LoVo (cell line): ENCODE measurements at places on chromosomes 1 and 21.

DNA sequence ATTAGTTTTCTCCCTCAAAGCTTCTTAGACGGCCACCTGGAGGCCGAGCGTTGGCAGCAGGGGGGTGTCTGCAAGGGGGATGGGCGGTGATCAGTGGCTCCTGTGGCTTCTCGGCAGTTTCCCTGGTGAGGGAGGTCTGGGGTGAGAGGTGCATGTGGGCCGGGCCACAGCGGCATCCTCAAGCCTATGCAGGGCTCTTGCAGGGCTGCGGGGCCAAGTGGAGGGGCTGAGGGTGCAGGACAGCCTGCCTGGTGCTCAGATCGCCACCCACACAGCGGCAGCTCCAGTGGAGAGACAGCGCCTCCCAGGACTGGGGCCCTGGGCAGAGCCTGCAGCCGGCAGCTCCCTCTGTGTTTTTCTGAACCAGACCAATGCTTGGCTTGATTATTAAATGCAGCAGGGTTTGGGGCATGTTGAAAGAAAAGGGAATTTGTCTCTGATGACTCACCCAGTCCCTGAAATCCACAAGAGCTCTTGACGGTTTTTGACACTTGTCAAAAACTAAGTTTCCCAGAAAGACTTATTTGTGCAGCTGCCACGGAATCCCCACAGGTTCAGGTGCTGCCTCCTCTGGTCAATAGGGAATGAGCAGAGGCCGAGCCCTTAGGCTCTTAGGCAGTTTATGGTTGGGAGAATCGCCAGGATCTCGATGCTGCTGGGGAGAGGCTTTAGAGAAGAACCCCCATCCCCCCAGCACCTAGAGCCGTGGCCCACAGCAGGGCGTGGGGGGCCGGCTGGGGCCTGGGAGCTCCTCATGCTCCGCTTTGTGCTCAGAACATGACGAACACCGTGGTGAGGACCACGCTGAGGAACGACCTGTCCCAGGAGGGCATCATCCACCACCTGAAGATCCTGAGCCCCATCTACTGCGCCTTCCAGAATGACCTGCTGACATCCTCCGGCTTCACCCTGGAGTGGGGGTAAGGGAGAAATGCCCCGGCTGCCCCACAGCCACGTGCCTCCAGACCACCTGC lies 54.7 kb downstream of the UMODL1 start:
- no peak for DNase-seq

GRCh38 chr1:16237343-16237830 lies 404 bp upstream of the CPLANE2 start:
- DNase-seq, result peak; percentile 12

- no peak for DNase-seq
Observed at GRCh38 chr1:109615879-109616278, 3.5 kb downstream of the GNAT2 start.

GRCh38 chr1:22413799-22414198 lies 37.9 kb upstream of the ZBTB40 start:
- no peak for DNase-seq

DNA sequence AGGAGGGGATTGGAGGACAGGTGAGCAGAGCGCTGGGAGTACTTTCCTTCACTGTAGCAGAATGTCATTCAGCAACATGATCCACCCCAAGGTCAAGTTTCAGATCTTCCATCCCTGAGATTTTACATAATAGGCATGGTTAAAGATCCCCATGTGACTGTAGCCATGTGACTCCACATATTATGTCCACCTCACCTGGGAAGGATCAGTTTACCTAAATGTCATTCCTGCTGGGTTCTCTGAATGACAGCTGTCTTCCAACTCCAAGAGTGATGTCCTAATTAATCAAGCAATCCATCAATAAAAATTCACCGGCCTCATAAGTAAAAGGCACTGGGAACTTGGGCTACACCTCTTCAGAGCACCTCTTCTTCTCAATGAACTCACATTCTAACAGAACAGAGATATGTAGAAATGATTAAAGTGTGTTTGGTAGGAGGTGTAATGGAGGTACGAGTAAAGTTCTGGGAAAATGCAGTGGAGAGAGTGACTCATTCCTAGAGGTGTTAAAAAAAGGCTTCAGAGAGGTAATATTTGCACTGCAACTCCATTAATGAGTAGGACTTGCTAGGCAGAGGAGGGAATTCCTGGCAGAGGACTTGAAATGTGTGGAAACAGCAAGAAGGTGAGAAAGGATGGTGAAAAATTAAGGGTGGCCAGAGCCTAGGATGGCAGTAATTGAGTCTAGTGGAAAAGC lies 22.2 kb upstream of the MAPKAPK2 start:
- DNase-seq, result no peak

- DNase-seq, result no peak
Observed at GRCh38 chr1:61853583-61853982, 111.3 kb downstream of the PATJ start.

DNA sequence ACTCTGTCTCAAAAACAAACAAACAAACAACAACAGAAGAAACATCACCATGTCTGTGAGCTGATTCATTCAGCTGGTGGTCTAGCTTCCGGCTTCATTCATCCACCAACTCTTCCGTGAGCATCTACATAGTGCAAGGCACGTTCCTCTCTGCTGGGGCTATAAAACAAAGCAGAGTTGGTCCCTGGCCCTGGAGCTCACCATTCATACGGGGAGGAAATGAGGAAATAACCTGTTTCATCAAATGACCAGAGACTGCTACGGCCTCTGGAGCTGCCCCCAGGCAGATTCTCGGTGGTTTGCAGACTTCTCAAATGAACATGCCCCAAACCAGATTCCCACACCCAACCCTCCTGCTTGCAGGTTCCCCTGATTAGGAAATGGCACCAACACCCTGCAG lies 41.0 kb upstream of the ID3 start:
- no peak for DNase-seq

GRCh38 chr1:214698559-214698958 lies 95.6 kb downstream of the CENPF start:
- DNase-seq, result no peak

GRCh38 chr1:109928591-109929111 lies 18.0 kb downstream of the CSF1 start:
- DNase-seq, result no peak

GRCh38 chr1:2224631-2225428 lies 3.3 kb upstream of the SKI start:
- no peak for DNase-seq

- peak; percentile 37 for DNase-seq
Observed at GRCh38 chr1:12475101-12475500, 142.9 kb downstream of the DHRS3 start.

DNA sequence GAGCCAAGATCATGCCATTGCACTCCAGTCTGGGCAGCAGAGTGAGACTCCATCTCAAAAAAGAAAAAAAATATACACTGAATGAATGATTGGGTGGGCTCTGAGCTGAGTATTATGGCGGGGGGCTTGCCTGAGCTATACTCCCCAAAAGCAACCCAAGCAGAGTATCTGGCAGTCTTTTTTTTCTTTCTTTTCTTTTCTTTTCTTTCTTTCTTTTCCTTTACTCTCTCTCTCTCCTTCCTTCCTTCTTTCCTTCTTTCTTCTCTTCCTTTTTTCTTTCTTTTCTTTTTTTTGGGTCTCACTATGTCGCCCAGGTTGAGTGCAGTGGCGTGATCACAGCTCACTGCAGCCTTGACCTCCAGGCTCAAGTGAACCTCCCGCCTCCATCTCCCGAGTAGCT lies 27.7 kb downstream of the KIAA1614 start:
- DNase-seq, result no peak

DNA sequence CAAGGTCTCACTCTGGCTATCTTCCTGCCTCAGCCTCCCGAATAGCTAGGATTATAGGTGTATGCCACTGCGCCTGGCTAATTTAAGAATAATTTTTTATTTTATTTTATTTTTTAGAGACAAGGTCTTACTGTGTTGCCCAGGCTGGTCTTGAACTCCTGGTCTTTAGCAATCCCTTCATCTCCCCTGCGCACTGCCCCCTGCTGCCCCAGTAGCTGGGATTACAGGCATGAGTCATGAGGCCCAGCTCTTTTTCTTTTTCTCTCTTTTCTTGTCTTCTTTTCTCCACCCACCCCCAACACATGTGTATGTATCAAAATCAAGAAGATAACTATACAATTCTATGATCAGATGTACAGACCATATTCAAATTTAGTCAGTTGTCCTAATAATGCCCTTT lies 87.2 kb downstream of the PEX14 start:
- DNase-seq, result no peak

DNA sequence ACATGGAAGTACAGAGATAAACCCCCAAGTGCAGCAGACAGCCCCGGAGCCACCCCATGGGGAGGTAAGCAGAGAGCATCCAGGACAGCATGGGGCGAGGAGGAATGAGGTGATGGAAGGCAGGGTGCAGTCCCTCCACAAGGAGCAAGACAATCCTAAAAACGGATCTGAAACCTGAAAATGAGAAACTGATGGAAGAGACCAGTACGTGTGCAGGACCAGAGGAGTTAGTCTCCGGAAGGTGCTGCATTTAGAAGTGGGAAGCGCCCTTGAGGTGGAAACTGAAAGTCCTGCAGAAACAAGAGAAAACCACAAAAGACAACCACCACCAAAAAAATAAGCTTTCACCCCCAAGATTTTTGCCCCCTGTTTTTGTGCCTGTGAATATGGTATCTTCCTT lies 17.4 kb upstream of the DDOST start:
- DNase-seq, result no peak
